Occipital lobe (tissue), 3 donors: ENCODE measurements at places on chromosomes 2 and 18. TPM values are rescaled to one million over a fixed set of nuclear protein-coding genes. Genes with fewer than 3 reads are reported as not detected.

GRCh38 chr2:78353168-78353567, 672.3 kb upstream of the REG3G start:
- DNase-seq, result no peak

DNA sequence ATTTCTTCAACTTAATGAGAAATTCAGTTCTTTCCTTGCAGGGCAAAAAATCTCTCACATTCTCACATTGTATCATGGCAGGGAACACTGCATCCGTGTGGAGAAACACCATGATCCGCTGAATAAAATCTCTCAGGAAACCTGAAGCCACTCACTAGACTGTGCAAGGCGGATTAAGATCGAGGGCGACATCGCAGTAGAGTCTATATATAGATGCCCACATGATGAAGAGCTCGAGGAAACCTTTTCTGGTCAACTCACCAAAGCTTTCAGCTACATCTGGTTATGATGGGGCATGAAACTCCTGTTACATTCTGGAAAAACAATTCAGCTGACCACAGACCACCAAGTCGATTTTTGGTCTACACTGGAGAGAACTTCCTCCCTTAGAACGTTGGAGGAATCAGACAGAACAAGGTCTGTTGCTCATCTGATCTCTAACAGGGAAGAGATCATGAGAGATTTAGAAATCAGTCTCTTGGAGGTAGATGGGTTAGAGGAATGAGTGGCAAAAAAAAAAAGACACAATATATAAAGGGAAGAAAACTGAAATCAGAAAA, 162.9 kb upstream of the ZNF516 start:
- DNase-seq, result no peak

- no peak for DNase-seq
Measured at GRCh38 chr2:157876786-157877138, 632 bp upstream of the ACVR1 start.

- DNase-seq, result no peak
Measured at GRCh38 chr2:239294571-239295054, 106.2 kb downstream of the HDAC4 start.

GRCh38 chr2:72893594-72894319, 6.5 kb downstream of the SPR start:
- DNase-seq, result no peak

GRCh38 chr2:191620144-191620543, 57.8 kb upstream of the NABP1 start:
- DNase-seq, result no peak

- DNase-seq, result no peak
Measured at GRCh38 chr2:217186668-217187159, 326.9 kb upstream of the TNP1 start.

DNA sequence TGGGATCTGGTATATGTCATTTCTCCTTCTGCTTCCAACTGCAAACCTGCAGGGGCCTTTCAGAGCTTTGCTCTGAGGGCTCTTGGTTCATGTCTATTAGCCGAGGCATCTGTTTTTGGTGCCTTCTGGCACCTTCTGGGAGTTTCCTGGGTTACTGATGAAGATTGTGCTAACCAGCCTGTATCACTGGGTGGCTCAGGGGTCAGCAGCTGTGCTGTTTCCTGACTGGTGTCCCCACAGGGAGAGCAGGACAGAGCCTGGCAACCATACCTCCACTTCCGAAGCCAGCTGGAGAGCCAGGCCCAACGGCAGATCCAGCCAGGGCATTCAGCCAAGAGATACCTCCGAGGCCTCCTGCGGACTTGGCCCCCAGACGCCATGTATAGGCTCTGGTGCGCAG, 17.5 kb downstream of the KIAA2012 start:
- no peak for DNase-seq

DNA sequence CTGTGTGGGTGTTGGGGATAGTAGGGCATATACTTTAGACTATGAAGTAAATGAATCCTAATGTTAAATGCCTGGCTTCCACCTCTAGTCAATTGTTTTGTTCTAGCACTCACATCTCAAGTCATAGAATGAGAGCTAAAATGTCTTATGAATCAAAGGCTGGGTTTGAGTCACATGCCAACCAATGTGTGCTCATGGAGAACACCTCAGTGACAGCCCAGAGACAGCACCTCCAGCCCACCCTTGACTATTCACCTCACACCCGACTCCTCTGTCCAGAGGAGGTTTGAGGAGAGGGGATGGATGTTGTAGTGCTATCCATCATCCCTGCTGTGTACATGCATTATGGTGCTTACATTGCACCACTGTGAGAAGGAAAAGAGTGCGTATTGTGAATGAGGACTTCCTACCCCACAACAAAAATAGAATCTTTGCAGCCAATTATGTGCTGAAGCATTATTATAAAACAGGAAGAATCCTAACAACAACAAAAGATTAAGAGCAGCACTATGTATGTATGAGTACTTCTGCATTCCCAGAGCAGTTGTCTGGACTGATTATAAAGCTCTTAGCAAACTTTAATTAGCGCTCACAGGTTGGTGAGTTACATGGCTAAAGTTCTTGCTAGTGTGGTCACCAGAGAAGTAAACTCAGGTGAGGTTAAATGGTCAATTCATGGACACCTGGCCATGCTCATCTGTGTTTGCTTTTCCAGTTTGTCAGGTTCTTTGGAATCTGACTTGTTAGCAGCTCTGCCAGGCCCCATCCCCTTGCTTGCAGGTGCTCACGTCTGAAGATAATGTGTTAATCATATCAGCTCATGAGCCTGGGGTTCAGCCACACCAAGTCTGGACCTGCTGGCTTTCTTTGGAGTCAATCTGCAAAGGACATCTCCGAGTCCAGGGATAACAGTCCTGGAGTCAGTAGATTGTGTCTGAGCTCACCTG, 55.3 kb upstream of the NABP1 start:
- no peak for DNase-seq

GRCh38 chr2:219228911-219229304, 528 bp downstream of the ATG9A start:
- no peak for DNase-seq

DNA sequence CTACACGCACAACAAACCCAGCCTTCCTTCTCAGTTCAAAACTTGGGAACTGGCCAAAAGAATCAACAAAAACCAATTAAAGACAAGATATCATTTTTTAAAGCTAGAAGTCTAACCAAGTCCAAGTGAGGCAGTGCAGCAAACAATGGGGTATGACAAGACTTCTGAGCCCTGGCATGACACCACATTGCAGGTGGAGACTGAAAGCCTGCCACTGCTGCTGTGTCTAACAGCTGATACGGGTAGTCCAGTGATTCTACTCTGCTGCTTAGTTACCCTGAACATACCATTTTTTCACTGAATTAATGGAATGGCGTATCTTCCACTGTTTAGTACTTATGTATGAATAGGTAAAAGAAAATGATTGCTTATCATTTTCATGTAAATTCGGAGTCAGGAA, 47.4 kb upstream of the KIDINS220 start:
- DNase-seq, result no peak

- no peak for DNase-seq
Measured at GRCh38 chr18:21117409-21118131, 6.0 kb upstream of the ROCK1 start.

GRCh38 chr2:240464514-240465241, 29.2 kb downstream of the GPC1 start:
- no peak for DNase-seq

Gene UCN
- 1.1 TPM for total RNA-seq

Gene DNAH6
- 6.6 TPM for total RNA-seq

Gene CYP20A1
- 20.7 TPM for total RNA-seq

Gene CPLX4
- total RNA-seq, result not detected

Gene OST4
- total RNA-seq, result 132 TPM

Gene CD8A
- 1.1 TPM for total RNA-seq

Gene CCBE1
- total RNA-seq, result 44.6 TPM

Gene MARS2
- 12.5 TPM for total RNA-seq

Gene PCARE
- under 0.01 TPM for total RNA-seq

Gene BMPR2
- total RNA-seq, result 86.4 TPM
